ENCODE measurements at places on chromosomes 16 and 17.

DNA sequence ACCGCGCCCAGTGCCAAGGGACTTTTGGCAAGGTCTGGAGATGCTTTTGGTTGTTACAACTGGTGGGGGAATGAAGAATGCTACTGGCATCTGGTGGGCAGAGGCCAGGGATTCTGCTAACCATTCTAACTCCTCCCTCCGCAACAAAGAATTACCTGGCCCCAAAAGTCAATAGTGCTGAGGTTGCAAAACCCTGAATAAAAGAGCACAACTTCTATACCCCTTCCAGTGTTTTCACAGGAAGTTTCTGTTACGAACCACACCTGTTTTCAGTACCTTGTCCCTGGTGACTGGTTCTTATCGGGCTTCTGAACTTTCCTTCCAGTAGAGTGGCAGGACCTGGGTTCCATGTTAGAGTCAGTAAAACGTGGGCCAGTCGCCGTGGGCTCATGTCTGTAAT, 17.3 kb downstream of the ABAT start:
- no peak for DNase-seq

GRCh38 chr17:41799366-41799765, 12.4 kb downstream of the P3H4 start:
- no peak for DNase-seq

DNA sequence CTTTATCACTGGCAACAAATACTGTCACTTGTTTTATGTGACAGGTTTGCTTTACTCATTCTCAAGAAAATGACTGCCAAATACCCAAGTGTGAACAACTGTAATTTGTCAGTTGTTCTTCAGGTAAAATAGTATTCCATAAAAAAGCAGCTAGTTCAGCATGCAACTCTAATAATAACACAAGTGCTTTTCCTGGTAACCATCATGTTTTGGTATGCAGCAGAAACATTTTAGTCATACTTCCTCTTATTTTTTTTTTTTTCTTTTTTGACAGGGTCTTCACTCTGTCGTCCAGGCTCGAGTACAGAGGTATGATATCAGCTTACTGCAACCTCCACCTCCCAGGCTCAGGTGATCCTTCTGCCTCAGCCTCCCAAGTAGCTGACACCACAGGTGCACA, 4.6 kb downstream of the TERF2 start:
- peak; percentile 15 for DNase-seq

DNA sequence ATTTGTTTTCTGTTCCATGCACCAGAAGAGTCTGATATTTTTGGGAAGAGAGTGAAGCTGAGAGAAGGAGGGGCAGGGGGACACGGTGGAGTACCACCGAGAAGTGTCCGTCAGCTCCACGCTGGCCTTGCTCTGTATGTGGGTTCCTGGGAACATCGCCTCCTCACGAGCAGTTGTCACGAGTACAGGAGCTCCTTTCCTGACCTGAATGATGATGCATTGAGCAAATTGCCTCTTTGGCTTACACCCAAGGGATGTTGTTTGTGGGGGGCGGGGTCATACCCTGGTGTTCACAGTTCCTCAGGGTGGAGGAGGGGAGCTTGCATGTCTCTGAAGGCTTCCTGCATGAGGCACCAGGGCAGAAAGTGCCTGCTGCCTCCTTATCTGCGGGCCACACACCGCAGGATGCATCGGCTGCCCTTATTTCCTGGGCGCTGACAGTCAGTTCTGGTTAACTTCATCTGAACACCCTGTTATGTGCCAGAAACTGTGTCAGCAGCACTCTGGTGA, 36.2 kb downstream of the RGS9 start:
- no peak for DNase-seq

DNA sequence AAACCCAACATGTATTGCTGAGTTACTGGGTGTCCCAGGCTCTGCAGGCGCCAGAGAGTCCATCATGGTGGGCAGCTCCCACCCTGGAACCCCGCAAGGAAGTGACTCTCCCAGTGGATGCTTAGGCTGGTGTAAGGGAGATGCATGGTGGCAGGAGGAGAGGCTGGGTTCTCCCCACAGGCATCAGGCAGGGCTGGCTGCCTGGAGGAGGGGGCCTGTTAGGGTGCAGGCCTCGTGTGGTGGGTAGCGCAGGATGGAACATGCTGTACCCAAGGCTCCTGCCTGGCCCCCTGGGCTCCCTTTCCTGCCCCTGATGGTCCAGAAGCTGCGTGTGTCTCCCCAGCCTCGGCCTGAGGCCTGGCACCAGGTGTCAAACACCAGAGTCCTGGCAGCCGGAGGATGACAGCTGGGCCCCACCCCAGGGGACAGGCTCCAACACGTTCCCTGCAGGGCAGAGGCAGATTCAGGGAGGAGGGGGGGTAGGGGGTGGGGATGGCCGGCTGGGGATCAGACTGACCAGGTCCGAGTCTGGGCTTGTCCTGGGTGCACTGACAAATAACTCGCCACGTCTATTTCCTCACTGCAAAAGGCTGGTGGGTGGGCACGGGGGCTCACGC, 40.2 kb upstream of the CIBAR2 start:
- no peak for DNase-seq

- no peak for DNase-seq
Measured at GRCh38 chr17:45258981-45259380, 2.9 kb downstream of the SPATA32 start.

DNA sequence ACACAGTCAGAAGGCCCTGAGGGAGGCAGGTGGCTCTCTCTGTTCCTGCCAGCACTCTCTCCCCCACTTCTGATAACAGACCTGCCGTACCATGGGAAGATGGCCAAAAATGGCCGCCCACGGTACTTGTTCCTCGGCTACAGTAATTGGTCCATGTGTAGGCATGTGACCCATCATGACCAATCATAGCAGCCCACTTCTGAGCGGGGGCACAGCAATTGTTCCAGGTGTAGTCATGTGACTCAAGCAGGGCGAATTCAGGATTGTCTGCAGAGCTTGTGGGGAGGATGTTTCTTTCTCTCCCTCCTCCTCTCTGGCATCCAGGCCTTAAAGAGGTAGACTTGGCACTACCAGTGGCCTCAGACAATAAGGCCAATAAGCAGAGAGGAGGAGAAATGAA, 250.4 kb downstream of the MRTFB start:
- DNase-seq: no peak

GRCh38 chr16:70726892-70727361, 41.1 kb upstream of the MTSS2 start:
- DNase-seq: no peak

- no peak for DNase-seq
Measured at GRCh38 chr17:79711715-79712305, 18.9 kb upstream of the ENPP7 start.

DNA sequence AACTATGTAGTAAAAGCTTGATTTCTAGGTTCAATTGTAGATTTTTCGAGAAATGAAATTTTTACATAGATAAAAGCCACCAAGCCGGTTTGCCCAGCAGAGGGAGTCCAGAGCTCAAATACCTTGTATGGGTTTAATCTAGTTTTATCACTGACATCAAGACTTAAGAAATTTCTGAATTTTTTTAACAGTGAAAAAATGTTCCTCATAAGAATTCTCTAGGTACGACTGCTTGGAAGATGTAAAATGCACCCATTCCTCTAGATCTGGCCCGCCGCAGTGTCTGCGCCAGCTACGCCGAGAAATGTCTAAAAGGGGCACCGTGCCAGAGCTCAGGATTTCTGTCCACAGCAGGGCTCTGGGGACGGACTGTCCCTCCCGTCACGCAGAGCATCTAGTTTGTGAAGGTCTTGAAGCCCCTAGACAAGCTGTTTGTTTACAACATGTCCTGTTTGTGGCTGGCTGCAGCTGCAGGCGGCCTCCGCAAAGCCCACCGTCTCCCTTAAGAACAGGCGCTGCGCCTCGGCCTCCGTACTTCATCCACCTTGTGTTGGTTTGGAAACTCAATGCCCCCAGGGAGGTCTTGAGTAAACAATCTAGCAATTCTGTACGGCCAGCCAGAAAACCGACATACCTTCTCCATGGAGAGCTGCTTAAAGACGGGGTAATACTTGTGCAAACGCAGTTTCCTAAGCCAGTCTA, 24.8 kb downstream of the MAP1LC3B start:
- peak; percentile 64 for DNase-seq

- DNase-seq: no peak
Measured at GRCh38 chr17:68603027-68603426, 1.9 kb upstream of the FAM20A start.

DNA sequence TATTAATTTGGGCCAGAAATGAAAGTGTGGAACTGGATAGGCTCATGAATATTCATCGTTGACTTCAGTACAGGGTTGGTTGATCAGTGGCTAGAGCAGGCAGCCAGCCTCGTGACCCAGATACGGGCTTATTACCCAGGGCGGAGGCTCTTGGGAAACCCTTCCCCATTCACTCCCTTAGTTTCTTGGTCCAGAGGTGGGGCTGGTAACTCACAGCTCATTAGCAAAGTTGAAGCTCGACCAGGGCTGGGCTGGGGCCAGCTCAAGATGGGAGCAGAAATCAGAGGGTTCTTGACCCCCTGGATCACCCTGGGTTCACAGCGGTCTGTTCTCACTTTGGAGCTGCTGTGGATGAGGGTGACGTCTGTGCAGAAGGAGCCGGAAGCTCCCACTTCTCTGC, 44.6 kb upstream of the GSE1 start:
- no peak for DNase-seq

DNA sequence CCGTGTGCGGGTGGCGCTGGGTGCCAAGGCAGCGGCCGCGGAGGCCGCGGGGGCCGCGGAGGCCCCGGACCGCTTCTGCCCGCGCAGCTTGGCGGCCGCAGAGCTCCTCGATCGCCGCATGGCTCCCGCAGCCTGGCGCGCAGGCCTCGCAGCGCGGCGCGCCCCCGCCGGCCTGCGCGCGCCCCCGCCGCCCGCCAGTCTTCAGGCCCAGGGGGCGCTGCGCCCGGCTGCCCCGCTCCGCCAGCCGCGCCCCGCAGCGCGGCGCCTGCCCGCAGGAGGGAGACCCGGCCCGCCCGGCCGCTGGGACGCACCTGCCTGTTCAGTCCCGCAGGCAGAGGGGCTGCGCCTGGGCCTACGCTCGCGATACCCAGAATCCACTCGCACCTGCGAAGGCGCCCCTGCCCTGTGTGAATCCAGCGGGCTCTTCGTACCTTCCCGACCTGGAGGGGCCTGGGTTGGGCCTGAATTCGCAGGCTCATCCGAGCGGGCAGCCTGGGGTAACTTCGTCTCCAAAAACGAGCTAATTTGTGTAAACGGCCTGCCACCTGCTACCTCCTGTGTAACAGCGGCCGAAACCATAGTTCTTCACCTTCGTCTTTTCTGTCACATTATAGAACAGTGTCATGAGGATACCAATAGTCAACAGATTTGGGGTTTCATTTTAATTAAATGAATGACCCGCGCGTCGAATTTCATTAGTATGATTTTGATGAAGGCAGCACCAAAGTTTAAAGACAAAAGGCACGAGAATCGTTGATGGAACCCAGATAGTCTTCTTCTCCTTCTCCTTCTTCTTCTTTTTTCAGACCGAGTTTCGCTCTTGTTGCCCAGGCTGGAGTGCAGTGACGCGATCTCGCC, at the start of gene CENPV:
Gene CENPV (minus strand): TSS at position 153 of the 858 bp plus-strand sequence. CDS start 33 bp downstream, at position 120.
- DNase-seq: peak; percentile 61

- no peak for DNase-seq
Measured at GRCh38 chr17:51261024-51261963, 948 bp downstream of the UTP18 start.

- DNase-seq: peak; percentile 79
Measured at GRCh38 chr17:34420254-34420766, 57.3 kb upstream of the CCL1 start.
